Left ventricle myocardium inferior (tissue), 1 donor: ENCODE measurements at places on chromosomes 4 and X. TPM values are rescaled to one million over a fixed set of nuclear protein-coding genes. Genes with fewer than 3 reads are reported as not detected.

ADRA2C gene
- total RNA-seq, result 4.5 TPM

SMARCA5 gene
- total RNA-seq, result 36.0 TPM

PDLIM3 gene
- total RNA-seq, result 308 TPM

BEND2 gene
- total RNA-seq, result not detected

SPANXN4 gene
- total RNA-seq, result not detected

ADH1A gene
- total RNA-seq, result 0.36 TPM

MAGEB6 gene
- total RNA-seq, result not detected

SLITRK2 gene
- total RNA-seq, result 0.30 TPM

SOWAHB gene
- total RNA-seq, result not detected

ENOPH1 gene
- total RNA-seq, result 16.2 TPM

FAM47B gene
- total RNA-seq, result not detected

PNMA5 gene
- not detected for total RNA-seq

FAM114A1 gene
- 19.5 TPM for total RNA-seq

DNA sequence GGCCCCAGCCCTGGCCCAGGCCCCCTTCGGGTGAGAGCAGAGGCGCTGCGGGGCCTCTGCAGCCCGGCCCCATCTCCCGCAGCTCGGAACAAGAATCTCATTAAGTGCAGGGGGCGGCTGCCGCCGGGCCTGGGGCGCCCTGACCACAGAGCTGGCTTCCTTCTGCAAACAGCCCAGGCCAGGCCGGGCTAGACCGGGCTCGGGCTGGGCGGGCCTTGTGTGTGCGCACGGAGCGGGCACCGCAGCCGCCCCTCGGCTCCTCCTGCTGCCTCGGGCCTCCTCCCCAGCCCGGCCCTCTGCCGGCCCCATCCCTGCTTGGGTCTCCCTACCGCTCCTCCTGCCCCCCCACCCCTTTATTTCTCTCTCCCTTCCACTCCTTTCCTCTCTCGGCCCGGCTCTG lies 83.3 kb downstream of the EFNB1 start:
- DNase-seq, result no peak

- peak; percentile 78 for DNase-seq
Observed at GRCh38 chr4:6771229-6771671, 11.3 kb upstream of the KIAA0232 start.

DNA sequence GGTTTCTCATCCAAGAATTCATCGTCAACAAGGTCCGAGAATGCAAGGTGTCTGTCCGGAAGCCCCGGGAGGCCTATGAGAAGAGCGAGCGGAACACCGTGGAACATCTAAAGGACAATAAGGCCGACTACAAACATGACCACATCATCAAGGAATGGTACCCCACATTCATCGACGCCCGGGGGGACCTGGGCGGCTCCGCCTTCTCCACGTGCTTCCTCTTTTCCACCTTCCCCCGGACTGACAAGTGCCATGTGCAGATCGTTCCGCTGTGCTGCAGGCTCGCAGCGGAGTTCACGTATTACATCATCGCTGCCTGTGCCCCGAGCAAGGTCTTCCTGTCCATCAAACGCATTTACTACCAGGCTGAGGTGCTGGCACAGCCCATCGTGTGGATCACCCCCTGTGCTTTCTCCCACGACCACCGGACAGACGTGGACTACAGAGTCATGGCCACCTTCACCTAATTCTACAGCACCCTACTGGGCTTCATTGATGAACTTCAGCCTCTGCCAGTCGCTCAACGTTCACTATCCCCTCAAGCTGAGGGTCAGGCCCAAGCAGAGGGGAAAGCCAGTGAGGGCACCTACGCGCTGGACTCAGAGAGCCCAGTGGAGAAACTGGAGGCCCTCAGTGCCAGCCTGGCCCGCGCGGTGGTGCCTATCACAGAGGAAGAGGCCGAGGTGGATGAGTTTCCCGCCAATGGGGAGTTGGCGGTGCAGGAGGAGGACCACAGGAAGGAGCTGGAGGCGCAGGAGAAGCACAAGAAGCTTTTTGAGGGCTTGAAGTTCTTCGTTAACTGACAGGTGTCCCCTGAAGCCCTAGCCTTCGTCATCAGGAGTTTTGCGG lies 125.9 kb upstream of the PABPC4L start:
- no peak for DNase-seq

- DNase-seq, result peak; percentile 18
Observed at GRCh38 chrX:110317061-110317819, 645 bp downstream of the AMMECR1 start.

- no peak for DNase-seq
Observed at GRCh38 chrX:17778997-17779396, 41.7 kb downstream of the SCML1 start.

- no peak for DNase-seq
Observed at GRCh38 chrX:103608306-103608963, 672 bp downstream of the TCEAL3 start.

- no peak for DNase-seq
Observed at GRCh38 chr4:31678356-31678755, 958.2 kb downstream of the PCDH7 start.

- DNase-seq, result peak; percentile 38
Observed at GRCh38 chrX:54043541-54044125, 640 bp downstream of the PHF8 start.

DNA sequence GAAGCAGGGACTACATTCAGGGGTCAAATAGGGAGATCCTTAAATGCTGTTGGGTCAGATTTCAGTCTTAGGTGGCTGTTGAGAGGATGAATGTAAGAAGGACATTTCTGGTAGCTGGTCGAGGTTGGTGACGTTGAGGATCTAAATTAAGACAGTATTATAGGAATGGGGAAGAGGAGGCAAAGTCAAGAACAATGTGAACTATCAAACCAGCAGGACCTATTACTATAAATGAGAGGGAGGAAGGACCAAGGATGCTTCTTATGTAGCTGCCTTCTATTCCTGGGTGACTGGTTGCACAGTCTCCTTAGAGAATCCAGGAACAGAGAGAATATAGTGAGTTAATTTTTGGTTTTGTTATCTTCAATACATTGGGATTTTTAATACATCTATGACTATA lies 118.5 kb upstream of the BMPR1B start:
- DNase-seq, result no peak

GRCh38 chrX:106649523-106650428 lies 38.0 kb downstream of the RADX start:
- DNase-seq, result no peak

DNA sequence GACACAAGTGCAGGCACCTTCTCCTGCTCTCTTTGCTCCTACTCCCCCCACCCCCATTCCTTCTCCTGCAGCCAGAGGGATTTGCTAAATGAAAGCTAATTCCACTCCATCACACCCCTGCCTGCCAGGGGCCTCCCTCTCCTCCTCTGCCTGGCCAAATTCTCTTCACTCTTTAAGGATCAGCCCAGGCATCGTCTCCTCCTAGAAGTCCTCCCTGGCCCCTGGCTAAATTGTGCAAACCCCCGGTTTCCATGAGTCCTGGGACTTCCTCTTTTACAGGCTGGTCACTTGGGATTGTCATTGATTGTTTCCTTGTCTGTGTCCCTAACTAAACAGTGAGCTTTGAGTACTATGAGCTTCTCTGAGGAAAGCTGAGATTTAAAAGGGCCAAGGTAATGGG lies 8.7 kb upstream of the ABLIM2 start:
- no peak for DNase-seq

- no peak for DNase-seq
Observed at GRCh38 chr4:54167508-54167907, 61.6 kb upstream of the PDGFRA start.

DNA sequence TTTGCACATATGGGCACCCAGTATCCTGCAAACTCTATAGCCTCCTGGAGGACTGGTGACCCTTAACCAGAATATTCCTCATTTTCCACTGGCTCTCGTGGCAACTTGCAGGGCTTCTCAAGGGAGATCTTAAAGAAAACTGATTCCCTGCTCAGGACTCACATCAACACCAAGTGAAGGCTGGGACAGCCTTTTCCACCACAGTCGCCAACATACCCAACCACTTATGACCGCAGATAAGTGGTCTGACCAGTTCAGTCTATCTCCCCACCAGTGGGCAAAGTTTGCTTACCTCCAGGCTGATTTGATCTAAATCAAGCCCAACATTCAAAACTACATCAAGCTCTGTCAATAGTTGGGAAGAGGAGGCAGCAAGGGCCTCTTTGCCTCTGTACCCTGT lies 289.3 kb upstream of the GATB start:
- no peak for DNase-seq

DNA sequence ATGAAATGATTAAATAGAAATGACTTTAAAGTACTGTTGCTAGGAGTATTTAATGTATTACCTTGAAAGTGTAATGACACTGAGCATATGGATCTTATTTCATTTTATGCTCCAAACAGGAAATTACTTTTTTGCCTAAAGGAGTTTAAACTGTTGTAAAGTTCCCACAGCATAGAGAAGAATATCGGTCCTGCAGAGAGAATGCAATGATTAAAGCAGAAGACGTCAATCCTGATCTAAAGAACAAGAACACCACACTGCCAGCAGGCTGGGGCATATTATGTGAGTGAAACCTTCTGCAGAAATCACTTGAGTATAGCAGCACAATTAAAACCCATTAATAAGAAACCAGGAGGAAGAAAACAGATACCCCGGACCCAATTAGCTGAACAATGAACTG lies 72.8 kb upstream of the CAMK2D start:
- no peak for DNase-seq

- DNase-seq, result no peak
Observed at GRCh38 chrX:152861116-152861515, 30.3 kb downstream of the NSDHL start.

DNA sequence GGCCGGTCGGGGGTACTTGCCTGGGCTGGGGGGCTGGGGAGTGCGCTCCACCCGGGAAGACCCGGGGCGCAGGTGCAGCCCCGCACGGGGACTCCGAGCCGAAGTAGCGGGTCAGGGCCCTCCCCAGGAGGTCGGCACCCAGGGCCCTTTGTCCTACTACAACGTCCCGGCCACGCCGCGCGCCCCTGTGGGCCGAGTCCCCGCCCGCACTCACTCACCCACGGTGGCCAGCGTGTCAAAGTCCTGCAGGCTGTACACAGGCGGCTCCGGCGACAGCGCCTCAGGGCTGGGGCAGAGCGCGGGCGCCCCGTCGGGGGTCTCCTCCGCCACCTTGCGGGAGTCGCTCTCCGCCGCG lies 602 bp downstream of the PRKX start:
- DNase-seq, result peak; percentile 14

DNA sequence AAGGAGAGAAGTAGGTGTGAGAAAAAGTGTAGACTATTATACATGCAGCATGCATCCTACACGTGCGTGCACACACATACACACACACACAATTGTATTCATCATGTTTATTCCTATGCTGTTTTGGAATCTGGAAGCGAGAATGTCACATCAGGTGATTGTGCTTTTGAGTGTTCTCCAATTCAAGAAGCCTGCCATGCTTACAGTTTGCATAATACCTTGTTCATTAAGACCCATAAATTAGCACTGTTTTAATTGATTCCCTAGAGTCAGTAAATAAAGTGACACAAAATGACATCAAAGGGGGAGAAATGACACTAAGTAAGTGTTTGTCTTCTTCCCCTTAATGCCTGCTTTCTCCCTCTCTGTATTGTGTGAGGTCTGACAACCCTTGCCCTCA lies 336.1 kb upstream of the IGFBP7 start:
- no peak for DNase-seq

- no peak for DNase-seq
Observed at GRCh38 chr4:38512840-38513239, 151.2 kb upstream of the KLF3 start.

GRCh38 chr4:74362347-74362746 lies 2.6 kb upstream of the EREG start:
- no peak for DNase-seq

- DNase-seq, result no peak
Observed at GRCh38 chr4:22020129-22020528, 71.6 kb upstream of the KCNIP4 start.

DNA sequence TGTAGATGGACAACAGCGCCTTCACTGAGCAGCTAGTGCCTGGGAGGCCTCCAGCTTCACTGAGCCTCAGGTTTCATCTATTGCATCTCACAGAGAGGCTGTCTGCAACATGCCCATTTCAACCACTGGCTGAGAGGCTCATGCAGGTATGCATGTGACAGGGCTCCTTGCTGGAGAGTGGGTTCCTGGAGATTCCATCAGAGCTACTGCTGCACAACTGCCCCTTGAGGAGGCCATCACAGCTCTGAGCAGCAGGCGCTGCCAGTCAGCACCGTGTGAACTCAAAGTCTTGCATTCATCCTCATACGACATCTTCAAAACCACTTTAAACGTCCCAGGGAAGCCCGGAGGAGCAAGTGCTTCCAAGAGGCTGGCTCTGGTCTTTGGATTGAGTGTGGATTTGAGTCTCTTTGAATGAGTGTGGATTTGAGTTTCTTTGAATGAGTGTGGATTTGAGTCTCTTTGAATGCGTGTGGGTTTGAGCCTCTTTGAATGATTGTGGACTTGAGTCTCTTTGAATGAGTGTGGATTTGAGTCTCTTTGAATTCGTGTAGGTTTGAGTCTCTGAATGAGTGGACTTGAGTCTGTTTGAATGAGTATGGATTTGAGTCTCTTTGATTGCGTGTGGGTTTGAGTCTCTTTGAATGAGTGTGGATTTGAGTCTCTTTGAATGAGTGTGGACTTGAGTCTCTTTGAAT lies 8.7 kb downstream of the P2RY8 start:
- DNase-seq, result no peak

DNA sequence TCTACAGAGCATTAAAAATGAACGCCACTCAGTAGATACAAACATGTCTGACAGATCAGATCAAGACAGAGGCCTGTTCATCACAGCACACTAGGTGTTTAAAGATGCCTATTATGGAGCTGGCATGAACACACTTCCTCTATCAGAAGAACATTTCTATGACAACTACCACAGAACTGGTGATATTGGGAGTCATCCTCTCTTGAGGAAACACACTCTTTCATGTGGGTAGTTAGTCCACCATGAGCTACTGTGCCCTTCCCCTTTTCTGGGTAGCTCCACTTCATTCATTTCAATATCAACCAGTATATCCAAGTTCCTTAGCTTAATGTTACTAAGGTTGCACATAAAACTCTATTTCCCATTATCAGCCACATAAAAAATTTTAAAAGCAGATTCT lies 46.7 kb downstream of the MAOB start:
- DNase-seq, result no peak

- no peak for DNase-seq
Observed at GRCh38 chr4:168511780-168512489, 15.1 kb downstream of the PALLD start.

DNA sequence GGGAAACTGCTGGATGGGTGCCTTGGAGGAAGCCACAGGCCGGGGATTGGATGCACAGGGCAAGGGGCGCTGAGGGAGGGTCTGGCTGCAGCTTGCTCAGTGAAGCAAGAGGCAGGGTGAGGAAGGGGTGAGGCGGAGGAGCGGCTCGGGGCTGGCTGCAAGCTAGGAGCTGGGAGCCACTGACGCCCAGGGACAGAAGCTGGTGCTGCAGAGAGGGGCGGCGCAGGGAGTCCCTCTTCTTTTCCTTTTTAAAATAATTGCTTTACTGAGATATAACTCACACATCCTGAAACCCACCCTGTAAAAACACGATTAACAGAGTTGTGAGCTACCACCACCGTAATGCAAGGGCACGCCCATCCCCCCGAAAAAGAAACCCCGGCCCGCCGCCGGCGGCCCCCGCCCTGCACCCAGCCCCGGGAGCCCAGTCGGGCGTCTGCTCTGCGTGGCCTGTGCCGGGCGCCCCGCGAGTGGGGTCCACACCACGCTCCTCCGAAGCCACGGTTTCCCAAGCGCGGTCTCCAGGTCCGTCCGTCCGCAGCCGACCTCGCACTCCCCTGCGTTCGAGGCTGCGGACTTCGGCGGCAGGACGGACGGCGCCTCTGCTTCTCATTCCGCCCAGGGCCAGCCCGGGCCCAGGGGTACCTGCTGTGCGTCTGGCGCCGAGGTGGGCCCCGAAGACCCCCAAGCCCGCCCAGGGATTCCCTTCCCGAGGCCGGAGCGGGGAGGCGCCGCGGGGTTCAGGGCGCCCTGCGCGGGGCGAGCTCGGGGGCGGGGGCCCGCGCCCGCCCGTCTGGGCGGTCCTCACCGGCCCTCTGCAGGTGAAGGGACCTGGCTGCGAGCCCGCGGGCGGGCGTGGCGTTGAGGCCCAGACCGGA lies 866 bp upstream of the UVSSA start:
- peak; percentile 61 for DNase-seq
